ENCODE measurements at places on chromosomes 1 and 21.

GRCh38 chr1:99685516-99686180 lies 39.7 kb downstream of the PALMD start:
- DNase-seq, result no peak

DNA sequence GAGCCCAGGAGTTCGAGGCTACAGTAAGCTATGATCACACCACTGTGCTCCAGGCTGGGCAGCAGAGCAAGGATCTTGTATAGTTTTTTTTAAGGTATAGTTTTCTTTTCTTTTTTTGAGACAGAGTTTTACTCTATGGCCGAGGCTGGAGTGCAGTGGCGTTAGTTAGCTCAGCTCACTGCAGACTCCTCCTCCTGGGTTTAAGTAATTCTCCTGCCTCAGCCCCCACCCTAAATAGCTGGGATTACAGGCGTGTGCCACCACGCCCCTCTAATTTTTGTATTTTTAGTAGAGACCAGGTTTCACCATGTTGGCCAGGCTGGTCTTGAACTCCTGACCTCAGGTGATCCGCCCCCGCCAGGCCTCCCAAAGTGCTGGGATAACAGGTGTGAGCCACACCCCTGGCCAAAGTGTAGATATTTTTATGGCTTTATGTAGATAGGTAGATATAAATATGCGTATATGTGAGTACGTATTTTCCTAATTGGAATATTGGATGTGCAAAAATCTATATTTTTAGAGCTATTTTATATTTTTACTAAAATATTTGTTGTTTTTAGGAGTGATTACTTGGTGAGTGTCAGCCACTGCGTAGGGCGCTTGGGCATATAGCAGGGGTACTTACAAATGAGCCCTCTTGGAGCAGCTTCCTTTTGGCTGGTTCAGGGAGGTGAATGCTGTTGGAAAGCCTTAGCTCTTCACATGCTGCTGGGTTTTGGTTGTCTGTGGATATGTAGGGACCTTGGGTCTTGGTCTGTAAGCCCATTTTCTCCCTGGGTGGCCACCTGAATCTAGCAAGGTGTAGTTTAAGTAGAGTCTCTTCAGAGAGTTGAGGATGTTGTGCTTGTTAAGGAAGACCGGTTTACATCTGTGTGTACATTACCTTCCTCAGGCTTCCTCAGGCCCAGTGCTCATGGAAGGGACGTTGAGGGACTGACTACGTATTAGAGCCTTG lies 9.5 kb downstream of the KDM4A start:
- no peak for DNase-seq

DNA sequence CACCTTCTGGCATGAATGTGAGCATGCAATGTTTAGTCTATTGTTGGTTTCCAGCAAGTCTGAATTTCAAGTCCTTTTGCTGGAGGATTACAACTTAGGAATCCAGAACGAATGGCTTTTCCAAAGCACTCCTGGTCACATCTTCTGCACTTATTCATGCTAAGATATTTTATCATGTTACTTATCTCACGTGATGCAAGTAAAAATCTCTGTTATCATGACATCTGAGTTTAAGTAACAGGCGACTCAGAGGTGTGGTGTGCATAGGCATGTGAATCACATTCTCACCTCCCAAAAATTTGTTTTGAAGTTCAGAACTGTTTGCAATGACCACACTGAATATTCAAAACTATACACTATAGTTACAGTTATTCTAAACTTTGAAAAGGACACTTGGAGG lies 204.8 kb upstream of the FGGY start:
- no peak for DNase-seq

GRCh38 chr1:85940656-85941306 lies 215.8 kb downstream of the COL24A1 start:
- DNase-seq, result no peak

DNA sequence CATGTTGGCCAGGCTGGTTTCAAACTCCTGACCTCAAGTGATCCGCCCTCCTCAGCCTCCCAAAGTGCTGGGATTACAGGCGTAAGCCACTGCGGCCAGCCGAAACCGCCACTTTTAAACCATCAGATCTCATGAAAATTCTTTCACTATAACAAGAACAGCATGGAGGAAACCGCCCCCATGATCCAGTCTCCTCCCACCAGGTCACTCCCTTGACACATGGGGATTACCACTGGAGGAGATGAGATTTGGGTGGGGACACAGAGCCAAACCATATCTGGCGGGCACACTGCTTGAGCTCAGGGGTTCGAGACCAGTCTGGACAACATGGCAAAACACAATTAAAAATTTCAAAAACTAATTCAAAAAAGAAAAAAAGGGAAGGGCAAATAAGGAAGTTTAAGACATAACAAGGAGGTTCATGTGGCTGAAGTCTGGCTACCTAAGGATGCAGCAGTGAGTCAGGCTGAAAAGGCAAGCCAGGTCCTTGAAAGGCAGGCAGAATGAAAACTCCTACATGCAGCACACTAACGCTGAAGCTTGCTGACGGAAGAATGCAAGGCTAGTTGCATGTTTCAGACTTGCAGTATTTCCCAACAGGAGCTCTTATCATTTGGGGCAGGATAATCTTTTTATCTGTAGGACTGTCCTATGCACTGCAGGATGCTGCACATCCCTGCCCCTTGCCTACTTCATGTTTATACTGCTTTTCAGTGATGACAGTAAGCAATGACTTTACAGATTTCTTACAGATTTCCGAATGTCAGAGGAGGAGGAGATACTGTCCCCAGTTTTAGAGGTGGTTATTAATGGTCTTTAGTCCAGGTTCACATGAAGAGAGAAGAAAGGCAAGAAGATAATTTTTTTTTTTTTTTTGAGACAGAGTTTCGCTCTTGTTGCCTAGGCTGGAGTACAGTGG lies 49.3 kb downstream of the FBXO42 start:
- no peak for DNase-seq

DNA sequence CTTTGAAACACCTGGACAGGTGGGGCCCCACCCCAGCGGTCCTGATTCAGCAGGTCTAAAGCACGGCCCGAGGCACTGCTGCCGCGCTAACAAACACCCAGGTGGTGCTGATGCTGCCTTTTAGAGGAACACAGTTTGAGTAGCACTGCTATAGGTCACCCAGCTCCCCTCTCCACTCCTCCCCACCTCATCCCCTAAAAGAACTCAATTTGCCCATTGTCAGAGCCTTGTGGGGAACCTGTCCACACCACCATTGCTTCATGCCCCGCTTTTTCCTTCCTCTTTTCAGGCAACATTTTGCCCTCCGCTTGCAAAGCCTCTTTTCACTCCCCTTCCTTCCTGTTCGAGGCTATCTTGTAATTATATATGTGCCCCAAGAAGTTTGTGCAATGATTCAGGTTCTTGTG lies 26.2 kb upstream of the PADI4 start:
- no peak for DNase-seq

DNA sequence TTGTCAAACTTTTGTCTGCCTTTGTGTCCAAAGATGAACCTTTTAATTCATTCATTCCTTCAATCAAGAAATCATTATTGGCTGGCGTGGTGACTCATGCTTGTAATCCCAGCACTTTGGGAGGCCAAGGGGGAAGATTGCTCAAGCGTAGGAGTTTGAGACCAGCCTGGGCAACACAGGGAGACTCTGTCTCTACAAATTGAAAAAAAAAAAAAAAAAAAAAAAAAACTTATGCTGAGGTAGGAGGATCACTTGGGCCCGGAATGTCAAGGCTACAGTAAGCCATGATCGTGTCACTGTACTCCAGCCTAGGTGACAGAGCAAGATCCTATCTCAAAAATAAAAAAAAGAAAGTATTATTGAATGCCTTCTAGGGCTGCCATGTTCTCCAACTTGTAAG lies 51.3 kb upstream of the CXADR start:
- no peak for DNase-seq

- no peak for DNase-seq
Measured at GRCh38 chr1:99691175-99691574, 45.3 kb downstream of the PALMD start.

GRCh38 chr1:167118188-167118587 lies 24.3 kb downstream of the STYXL2 start:
- no peak for DNase-seq

GRCh38 chr1:51061231-51061918 lies 40.7 kb upstream of the C1orf185 start:
- no peak for DNase-seq

- DNase-seq, result no peak
Measured at GRCh38 chr1:181577475-181577874, 94.2 kb downstream of the CACNA1E start.

GRCh38 chr1:169712309-169712631 lies 850 bp upstream of the SELL start:
- no peak for DNase-seq

- no peak for DNase-seq
Measured at GRCh38 chr1:26666855-26667254, 29.0 kb upstream of the ARID1A start.

DNA sequence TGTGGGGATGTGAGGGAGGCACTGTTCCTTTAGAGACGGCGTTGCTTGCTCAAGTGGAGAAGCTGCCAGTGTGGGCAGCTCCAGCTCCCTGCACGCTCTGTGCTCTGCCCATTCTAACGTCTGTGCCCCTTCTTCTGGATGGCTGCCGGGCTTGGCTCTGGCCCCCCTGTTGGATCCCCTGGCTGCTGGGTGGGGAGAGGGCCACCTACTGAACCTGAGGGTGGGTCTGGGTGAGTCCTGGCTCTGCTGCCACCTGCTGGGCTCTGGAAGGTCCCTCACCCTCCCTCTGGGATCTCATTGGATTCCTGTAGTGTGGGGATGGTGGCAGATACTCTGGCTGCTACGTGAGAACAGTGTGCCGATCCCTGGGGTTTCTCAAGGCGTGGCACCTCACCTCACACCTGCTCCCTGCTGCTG lies 5.0 kb downstream of the PFKL start:
- DNase-seq, result peak; percentile 20

- DNase-seq, result no peak
Measured at GRCh38 chr1:149846593-149847466, 52.5 kb upstream of the BOLA1 start.

GRCh38 chr1:27628712-27629111 lies 6.3 kb downstream of the FGR start:
- no peak for DNase-seq

GRCh38 chr1:245716561-245716960 lies 561.8 kb downstream of the KIF26B start:
- no peak for DNase-seq

DNA sequence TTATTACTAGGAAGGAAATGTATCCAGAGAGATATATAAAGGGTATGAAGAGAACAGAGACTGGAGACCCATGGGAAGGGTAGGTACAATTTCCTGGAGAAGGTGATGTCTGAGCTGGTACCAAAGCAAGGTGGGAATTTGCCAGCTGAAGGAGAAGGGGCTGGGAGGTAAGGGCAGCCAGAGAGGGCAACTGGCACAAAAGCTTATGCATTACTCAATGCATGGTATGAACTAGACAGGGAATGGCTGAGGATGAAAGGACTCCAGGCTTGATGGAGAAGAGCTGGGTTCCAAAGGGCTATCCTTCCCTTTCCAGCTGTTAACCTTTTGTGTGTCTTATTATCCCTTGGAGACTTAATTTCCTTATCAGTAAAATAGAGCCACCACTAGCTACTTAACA lies 113.6 kb upstream of the GADD45A start:
- no peak for DNase-seq

DNA sequence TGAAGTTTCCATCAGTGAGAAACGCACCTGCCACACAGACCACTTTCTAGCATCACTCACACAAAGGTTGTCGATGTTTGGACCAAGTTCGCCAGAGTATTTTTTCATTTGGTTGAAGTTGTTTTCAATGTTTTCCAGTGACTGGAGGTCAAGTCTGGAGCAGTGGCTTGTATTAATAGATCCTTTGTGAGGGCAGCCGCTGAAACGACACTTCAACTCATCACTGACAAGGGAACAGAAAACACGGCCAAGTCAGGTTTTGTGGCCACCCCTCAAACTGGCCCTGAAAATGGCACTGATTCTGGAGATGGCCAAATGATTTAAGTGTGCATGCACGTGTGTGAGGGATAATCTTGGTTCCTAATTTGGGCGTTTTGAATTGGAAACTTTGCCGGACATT lies 675.6 kb downstream of the SMYD3 start:
- no peak for DNase-seq

- no peak for DNase-seq
Measured at GRCh38 chr1:35499231-35499630, 58.0 kb downstream of the KIAA0319L start.

GRCh38 chr1:44079566-44079965 lies 39.1 kb upstream of the KLF17 start:
- DNase-seq, result no peak

Data from effector CD4-positive, alpha-beta T cell (primary cell).